ENCODE measurements at places on chromosomes 11 and 22.

DNA sequence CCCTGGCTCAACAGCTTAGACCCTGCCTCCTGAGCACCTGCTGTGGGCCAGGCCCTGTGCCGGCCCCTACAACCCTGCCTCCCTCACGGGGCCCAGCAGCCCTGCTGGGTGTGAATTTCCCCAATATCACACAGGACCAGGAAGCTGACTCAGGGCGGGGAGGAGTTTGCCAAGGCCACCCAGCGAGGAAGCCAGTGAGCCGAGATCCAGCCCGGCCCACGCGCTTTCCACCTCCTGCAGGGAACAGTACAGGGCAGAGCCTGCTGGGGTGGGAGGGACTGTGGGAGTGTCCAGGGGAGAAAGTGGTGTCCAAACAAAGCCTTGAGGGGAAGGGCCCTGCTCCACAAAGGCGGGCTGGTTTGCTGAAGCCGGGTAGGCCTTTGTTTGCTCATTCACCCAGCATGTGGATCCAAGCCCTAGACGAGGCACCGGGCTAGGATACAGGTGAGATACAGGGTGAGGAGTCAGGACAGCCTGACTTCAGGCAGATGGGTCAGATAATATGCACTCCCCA, 26.8 kb downstream of the RPL3 start:
- peak; percentile 87 for DNase-seq

GRCh38 chr11:129443276-129443675, 67.6 kb downstream of the BARX2 start:
- DNase-seq, result no peak

DNA sequence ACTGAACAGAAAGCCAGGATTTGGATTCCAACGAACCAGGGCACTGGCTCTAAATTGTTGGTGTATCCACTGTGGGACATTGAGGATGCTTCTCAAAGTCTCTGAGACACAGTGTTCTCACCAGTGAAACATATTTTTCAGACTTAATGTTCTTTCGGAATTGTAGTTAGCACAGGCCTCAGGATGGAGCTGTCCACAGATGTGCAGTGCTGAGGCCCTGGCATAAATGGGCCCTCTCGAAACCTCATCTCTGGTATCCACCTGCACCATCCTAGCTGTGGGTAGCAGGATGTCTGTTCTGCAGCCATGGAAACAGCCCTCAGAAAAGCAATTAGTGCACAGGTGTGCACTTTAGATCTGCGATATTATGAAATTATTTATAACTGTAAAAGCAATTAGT, 656.8 kb downstream of the TBC1D22A start:
- DNase-seq, result no peak

DNA sequence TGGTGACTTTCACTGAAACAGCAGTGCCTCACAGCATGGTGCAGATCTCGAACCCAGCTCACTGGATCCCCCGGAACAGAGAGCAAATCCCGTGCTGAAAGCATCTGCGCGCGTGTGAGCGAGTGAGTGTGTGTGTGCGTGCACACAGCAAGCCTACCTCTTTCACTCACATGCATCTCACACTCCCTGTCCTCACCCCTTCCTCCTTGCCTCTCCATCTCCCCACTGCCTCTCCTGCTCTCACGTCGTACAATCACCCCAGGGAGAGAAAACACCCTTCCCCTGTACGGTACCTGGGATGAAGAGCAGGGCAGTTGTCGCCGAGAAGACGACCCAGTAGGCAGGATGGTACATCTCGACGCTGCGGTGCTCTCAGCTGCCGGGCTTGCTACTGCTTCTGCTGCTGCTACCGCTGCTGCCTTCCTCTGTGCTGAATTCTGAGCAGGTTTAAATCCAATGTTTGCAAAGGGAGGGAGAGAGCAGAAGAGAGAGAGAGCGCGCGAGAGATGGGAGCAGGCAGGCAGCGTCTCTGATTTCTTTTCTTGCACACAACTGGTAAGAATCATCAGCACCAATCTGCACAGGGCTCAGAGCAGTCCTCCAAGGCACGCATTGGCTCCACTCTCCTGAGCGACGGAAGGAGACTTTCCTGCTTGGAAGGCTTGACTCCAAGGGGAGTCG, at the start of gene OPCML:
Gene OPCML, minus strand, starts transcription at position 531 of the 681 bp plus-strand sequence.
- DNase-seq, result no peak

DNA sequence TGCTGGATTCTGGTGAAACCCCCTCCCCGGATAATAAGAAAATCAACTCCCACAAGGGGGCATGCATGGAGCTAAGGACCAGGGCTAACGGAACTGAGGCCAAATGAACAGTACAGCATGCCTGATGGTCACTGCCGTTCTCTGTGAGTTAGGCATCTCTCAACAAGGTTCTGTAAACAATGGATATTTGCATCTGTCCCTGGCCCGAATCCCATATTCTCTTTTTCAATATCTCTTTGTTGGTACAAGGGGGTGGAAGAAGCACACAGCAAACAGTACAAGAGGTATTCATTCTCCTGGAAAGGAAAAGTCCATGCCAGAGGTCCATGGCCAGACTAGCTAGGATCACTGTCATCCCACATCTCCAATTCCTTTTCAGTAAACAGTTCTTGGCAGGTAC, 32.2 kb upstream of the APOA1 start:
- DNase-seq, result no peak

DNA sequence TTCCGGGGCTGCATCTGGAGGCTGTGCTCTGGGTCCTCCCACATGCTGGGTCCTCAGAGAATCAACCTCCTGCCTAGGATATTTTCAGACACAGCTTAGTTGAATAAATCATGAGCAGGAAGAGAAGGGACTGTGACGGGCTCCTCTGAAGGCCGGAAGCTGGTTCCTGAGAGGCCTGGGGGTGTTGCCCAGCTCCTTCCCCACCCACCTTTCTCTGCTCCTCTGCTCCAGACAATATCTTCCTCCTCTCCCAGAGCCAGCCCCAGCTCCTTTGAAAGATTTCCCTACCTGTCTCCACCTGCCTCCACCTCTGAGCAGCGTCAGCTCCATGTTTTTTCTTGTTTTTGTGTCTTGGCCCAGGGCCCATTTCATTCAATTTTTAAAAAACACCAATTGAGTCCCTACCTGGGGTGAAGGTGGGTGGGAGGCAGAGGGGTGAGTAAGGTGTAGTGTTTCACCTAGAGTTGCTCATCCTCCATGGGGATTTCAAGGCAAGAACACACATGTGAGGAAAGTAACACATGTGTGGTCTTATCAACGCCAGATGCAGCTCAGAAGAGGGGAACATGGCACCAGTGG, 24.8 kb upstream of the THY1 start:
- DNase-seq, result no peak

DNA sequence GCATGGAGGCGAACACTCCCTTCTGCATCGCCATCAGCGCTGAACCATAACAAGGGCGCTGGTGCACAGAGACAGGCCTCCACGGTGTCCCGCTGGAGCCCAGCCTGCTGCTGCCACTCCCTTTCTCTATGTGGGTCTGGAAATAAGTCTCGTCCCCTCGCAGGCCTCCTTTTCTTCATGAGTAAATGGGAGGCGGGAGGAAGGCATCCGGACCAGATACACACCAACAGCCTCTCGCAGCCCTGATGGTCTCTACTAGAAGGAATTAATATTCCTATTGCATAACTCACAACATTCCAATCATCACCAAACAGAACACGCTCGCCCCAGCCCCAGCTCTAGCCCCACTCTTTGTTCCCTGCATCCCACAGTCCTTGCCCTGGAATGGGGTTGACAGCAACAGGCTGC, 14.9 kb downstream of the RASD2 start:
- DNase-seq, result no peak
